Hematopoietic multipotent progenitor cell treated with erythropoietin and hydrocortisone succinate and interleukin-3 and kit ligand, for 17 days (in vitro differentiated cells): ENCODE measurements at places on chromosomes 2 and 18.

DNA sequence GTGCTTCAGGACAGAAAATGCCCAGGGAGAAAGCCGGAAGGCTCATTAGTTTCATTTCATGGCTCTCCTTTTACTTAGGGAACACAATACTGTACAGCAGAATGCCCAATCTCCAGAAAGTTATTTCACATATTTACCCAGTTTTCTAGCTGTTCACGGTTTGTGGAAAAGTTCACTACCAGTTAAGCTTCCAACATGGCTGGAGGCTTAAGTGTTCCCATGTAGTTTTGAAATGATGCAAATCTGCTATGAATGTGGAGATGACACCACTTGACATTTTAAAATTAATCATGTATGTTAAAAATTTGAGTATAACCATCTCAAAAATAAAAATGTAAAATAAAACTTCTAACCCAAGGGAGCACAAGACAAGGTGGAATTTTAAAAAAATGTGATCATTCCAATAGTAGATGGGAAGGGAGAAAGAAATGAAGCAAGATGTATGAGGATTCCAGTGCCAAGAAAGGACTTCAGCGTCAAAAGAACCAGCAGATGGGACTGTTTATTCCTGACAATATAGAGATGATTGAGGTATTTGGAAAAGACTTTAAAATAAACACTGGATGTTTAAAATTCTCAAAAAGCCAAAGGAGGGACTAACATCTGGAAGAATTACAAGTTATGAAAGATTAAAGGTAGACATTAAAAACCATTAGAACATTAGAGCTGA is 60.9 kb upstream of the OSR1 start:
- DNase-seq = no peak

GRCh38 chr2:149029307-149029965 is 9.1 kb upstream of the LYPD6B start:
- DNase-seq = no peak

DNA sequence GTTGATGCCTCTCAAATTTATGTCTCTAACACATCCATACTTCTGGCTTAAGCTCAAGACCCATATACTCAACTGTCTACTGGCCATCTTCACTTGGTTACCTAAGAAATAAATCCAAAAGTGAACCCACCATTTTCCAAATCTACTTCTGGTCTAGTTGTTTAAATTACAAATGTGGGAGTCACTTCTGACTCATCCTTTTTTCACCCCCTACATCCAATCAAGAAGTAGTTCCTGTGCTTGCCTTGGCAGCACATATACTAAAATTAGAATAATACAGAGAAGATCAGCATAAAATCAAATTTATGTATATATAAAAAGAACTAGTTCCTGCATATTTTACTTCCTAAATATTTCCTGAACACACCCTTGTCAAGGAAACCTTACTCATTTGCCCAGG is 53.6 kb downstream of the STRN start:
- no peak for DNase-seq

GRCh38 chr2:214774108-214774507 is 35.4 kb downstream of the BARD1 start:
- no peak for DNase-seq

GRCh38 chr2:219158586-219158985 is 2.0 kb downstream of the NHEJ1 start:
- no peak for DNase-seq
